ENCODE measurements at places on chromosomes 2 and 18.

- DNase-seq = no peak
These were observed 41.5 kb upstream of the PUM2 start for GRCh38 chr2:20391951-20392699.

DNA sequence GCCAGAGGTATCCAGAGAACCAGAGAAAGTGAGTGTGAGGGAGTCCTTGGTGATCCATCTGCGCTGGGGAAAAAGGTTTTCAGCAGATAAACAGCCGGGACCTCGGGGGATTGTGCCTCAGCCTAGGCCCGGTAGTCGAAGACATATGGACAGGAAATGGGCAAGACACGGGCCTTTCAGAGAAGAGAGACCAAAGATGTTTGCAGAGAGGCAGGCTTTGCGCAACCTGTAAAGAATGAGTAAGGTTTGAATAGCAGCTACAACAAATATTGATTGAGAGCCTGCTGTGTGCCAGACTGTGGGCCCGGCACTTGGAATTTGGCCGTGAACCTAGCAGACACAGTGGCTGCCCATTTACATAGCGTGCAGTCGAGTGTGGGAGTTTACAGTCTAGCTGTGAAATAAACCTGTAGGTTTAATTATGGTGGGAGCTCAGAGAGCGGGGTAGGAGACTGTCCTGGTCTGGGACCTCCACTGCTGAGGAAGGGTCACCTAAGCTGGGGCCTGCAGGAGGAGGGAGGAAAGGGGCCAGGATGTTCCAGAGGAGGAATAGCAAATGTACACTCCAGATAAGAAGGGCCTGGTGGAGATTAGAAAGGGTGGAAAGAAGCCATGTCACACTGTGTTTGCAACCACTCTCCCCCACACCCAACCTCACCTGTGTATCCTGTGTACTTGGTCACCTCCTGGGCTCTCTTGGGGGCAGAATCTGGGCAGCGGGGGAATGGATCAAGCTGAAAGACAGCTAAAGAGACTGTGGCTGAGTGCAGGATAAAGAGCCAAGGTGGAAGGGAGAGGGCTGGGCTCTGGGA lies 3.0 kb downstream of the SH2D6 start:
- no peak for DNase-seq

DNA sequence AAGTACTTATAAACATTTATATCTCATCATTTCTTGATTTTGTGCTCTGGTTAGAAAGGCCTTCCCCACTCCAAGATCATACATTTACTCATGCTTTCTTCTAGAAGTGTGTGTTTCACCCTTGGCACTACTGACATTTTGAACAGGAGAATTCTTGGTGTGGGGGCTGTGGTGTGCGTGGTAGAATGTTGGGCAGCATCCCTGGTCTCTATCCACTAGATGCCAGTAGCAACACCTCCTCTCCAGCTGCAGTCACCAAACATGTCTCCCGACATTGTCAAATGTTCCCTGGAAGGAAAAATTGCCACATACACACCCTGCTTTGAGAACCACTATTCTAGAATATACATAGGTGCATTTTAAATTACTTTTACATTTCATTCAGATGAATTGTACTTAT lies 8.7 kb upstream of the TGIF1 start:
- peak; percentile 60 for DNase-seq

GRCh38 chr2:235709124-235709813 lies 215.4 kb downstream of the AGAP1 start:
- no peak for DNase-seq

- no peak for DNase-seq
These were observed 45.4 kb downstream of the ST8SIA5 start for GRCh38 chr18:46711444-46711863.

GRCh38 chr2:36059691-36060090 lies 295.9 kb upstream of the CRIM1 start:
- peak; percentile 33 for DNase-seq

- no peak for DNase-seq
These were observed 43.9 kb downstream of the ST6GAL2 start for GRCh38 chr2:106841886-106842645.

GRCh38 chr2:47688561-47688960 lies 94.4 kb upstream of the MSH6 start:
- DNase-seq = no peak

DNA sequence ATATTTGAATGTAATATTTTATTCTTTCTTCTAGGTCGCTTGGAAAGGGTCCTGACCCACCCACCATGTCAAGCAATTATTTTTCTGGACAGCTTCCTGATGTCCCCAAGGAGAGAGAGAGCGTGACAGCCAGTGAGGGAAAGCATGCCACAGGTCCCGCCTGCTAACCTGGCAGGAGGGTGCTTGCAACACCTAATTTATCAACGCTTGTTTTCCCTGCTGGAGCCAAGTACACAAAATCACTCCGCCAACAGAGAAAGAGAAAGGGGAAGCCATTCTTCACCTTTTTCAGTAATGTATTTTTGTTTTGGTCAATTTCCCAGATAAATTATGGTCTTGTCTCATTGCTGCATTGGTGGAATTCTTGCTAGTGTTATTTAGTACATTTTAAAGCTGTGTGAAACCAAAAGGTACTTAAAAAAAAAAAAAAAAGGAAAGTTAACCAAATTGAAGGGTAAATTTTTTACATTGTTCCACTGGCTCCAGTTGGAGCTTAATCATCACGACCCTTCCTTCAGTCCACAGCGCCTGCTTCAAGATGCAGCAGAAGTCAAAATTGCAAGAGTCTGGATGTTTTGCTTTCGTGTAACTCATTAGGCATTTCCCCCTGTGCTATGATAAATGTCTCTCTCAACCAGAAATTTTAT lies 88.5 kb upstream of the COPS8 start:
- no peak for DNase-seq

DNA sequence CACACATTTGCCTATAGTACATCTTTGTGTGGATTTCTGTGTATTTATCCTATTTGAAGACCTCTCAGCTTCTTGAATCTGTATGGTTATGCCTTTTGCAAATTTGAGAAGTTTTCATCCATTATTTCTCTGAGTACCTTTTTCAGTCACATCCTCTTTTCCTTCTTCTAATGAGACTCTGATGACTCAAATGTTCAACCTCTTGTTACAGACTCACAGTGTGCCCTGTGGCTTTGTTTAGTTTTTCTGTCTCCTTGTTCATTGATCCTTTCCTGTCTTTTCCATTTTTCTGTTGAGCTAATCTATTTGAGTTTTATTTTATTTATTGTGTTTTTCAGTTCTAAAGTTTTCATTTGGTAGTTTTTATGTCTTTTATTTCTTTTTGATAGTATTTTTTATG lies 87.0 kb upstream of the LRP1B start:
- no peak for DNase-seq

- DNase-seq = peak; percentile 45
These were observed 120.7 kb downstream of the NCK2 start for GRCh38 chr2:105865222-105865913.

DNA sequence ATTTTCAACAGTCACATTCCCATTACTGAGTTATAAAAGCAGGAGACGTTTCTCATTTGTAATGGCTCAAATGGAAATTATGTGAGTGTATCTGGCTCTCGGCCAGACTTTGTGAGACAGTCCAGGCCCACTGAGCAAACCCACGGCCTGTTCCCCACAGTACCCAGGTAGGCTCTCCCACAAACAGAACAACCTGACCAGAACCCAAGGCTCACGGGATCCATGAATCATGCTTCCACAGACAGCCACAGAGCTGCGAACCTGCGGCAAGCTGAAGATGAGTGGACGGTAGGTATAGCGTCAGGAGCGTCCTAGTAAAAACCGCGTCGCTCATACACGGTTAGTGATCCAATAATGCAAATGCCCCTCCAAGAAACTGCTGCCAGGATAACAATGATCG lies 34.2 kb downstream of the NDUFA10 start:
- no peak for DNase-seq

- no peak for DNase-seq
These were observed 246.6 kb upstream of the NCKAP5 start for GRCh38 chr2:133814890-133815289.

- DNase-seq = peak; percentile 95
These were observed 7.8 kb upstream of the NT5DC4 start for GRCh38 chr2:112712903-112713584.

- no peak for DNase-seq
These were observed 111.6 kb downstream of the DYNAP start for GRCh38 chr18:54702686-54703085.

DNA sequence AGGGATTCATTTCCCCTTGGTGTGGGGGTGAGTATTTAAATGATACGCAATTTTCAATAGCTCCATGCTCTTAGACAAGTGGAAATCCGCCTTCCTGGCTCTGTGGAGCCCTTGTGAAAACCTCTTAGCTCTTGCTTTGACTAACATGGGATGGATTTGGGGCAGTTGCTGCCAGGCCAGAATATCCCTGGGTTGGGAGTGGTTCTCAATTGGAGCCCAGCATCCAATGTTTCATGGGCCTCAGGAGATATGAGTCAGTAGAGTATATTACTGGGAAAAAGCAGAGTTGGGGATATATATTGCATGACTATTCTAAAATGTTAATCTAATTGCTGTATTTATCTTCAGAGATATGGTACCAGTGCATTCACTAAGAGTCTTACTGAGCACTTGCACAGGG lies 104.4 kb upstream of the IL1R2 start:
- DNase-seq = no peak

DNA sequence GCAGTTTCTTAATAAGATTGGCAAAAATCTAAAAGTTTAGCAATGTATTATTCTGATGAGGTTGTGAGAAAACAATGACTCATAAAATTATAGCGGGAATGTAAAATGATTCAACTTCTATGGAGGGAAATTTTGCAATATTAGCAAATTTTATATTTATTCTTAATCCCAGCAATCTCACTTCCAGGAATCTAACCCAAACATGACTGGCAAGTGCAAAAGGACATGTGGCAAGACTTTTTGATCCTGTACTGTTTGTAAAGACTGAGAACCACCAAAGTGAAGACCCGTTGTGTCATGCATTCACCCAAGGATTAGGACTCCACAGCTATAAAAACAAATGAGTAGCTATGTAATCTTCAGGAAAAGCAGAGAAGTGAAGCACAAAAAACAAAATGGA lies 234.8 kb upstream of the KYNU start:
- no peak for DNase-seq

DNA sequence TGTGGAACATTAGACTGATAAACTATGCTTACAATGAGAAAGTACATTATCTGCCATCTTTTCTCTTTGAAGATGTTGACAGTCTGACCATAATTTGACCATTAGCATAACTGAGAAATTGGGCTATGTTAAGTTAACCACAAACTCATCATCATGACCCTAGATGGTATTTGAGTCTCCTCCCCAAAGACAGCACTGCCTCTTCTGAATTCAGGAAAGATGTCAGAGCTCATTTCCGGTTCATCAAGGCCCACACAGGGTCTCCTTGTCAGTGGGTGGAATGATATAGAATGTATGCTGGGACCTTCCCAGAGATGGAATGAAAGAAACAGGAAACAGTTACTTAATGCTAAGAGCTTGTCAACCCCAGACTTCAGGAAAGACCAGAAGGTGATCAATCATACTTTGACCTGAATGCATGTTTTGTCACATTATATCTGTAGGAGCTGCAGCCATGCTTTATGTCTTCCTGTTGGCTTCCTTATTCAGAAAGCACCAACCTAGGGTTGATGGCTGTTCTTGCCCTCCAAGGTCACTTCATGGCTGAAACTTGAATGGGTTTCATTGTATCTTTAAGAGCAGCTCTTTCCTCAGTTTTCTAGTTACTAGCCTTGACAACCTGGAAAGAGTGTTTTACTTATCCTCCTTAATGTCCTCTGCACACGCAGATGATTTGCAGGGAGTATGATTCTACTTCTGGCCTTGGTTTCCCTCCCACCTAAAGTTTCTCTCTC lies 99.1 kb upstream of the NEUROD1 start:
- no peak for DNase-seq

- DNase-seq = no peak
These were observed 31.4 kb downstream of the FN1 start for GRCh38 chr2:215404348-215405012.

DNA sequence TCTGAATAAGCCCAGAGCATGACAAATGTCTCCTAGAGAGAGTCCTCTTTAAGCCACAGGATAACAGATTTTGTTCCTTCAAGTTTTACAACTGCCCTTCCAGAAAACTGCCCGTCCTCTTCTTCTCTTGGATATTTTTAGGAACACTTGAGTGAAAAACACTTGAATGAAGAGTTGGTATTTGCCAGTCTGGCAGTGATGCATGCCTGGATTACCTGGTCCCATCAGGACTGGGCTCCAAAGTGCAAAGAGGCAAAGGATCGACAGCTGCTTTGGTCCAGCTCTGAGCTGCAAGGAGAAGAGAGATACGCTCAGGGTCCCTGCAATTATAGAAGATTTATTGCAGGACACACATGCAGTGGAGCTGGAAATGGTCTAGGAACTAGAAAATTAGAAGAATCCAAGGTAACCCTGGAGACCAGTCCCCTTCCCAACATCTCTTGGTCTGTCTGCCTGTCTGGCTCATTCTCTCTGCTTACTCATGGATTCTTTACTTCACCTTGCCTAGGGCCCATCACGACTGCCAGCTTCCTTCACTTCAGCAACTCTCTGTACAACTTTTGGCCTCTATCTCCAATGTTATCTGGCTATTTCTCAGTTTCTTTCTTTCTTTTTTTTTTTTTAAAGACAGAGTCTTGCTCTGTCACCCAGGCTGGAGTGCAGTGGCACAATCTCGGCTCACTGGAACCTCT lies 112.1 kb upstream of the SIX2 start:
- no peak for DNase-seq

GRCh38 chr18:10463096-10463495 lies 8.7 kb downstream of the APCDD1 start:
- no peak for DNase-seq

DNA sequence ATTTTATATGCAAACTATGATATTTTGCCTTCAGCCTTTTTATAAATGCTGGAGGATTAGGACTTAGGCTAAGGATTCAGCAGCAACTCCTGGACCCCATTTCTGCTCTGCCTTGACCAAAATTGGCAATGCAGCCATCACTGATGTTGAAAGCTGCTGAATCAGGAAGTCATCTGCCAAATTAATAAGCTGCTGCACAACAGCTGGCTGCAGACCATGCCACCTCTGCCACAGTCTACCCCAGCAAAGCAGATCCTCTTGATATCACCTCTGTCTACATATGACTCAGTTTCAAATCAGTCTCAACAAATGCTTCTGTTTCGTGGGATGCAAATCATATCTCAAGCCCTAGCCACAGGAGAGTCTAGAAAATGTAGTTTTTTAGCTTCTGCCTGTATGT lies 7.1 kb upstream of the SOS1 start:
- peak; percentile 68 for DNase-seq

DNA sequence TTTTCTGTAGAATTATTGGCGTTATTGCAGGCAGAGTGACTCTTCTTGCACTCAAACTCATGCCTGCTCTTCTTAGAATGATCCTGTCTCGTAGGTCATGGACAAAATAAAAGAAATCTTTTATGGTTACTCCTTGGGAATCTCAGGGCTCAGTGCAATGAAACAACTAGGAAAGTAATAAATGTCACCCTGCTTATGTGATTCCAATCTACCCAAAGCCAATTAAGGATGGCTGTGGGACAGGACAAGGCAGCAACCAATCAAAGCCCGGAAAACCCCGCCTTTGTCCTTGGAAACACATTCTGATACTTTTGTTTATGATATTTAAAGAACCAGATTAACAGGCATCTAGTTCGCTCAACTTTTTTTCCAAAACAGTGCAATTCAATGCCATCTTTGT lies 53.0 kb downstream of the GRB14 start:
- no peak for DNase-seq

GRCh38 chr2:127527001-127527804 lies 914 bp upstream of the IWS1 start:
- DNase-seq = peak; percentile 16

- no peak for DNase-seq
These were observed 26.1 kb upstream of the SALL3 start for GRCh38 chr18:78953566-78953965.

Measured in inflammatory macrophage (primary cell).